ENCODE measurements at places on chromosomes 2 and 18. TPM values are rescaled to one million over a fixed set of nuclear protein-coding genes. Genes with fewer than 3 reads are reported as not detected.

Gene CAPN14
- total RNA-seq = 0.33 TPM

Gene UGT1A4
- not detected for total RNA-seq

Gene SAG
- total RNA-seq = 0.09 TPM

Gene REG1B
- not detected for total RNA-seq

Gene CRYBA2
- total RNA-seq = not detected

Gene RAMP1
- total RNA-seq = 3.9 TPM

Gene SLC35F5
- 21.6 TPM for total RNA-seq
